ENCODE measurements at places on chromosomes 5 and 9. TPM values are rescaled to one million over a fixed set of nuclear protein-coding genes. Genes with fewer than 3 reads are reported as not detected.

Gene HINT1
- 134 TPM for total RNA-seq

Gene PCDHGA7
- total RNA-seq, result 4.2 TPM

Gene ECM2
- total RNA-seq, result 0.65 TPM

Gene YIPF5
- 285 TPM for total RNA-seq

Gene CATSPER3
- not detected for total RNA-seq

Gene GPR151
- not detected for total RNA-seq

Gene ACOT12
- not detected for total RNA-seq

Gene PCDHGC4
- total RNA-seq, result 3.5 TPM

Gene STPG3
- not detected for total RNA-seq

Gene GCNT1
- total RNA-seq, result 27.3 TPM

Data from smooth muscle cell of the umbilical artery (primary cell).